Endodermal cell (in vitro differentiated cells): ENCODE measurements at places on chromosomes 1 and 21. TPM values are rescaled to one million over a fixed set of nuclear protein-coding genes. Genes with fewer than 3 reads are reported as not detected.

TRMT1L gene
- 23.8 and 27.9 TPM in 2 replicates for total RNA-seq

PDZK1IP1 gene
- not detected in 2 replicates for total RNA-seq

MYOG gene
- total RNA-seq = not detected in 3 replicates

KCNE1 gene
- 0.14 and 0.24 TPM in 2 replicates for total RNA-seq
